ENCODE measurements at places on chromosomes 7 and 10.
A peak's percentile ranks its signal among the peaks of the same experiment; 100 is the strongest.

- no peak for DNase-seq
These were observed 35.8 kb downstream of the SLC26A4 start for GRCh38 chr7:107696330-107696946.

DNA sequence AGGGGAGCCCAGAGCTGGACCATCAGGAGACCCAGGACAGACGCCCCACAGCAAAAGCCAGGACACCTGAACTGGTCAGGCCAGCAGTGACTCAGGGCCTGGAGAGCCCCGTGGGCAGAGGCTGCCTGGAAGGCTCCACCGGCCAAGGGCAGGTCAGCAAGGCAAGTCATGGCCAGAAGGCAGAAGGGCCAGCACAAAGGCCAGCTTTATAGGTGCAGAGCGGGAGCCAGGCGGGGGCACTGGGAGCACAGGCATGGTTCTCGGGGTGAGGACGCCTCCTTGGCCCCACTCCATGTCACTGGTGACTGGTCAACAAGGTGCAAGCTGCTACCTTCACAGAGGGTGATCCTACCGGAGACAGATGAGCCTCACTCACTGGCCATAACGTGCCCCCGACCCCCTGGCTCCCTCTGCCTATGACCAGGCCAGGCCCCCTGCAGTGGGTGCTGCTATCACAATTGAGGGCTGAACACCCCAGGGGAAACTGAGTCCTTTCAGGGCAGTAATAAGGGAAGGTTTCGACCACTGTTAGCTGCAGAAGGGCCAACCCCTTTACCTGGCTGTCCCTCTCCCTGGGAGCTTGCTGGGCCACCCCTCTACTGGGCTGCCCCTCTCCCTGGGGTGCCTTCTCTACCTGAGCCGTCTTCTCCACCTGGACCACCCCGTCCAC is 317.4 kb downstream of the PTPRN2 start:
- DNase-seq: no peak

DNA sequence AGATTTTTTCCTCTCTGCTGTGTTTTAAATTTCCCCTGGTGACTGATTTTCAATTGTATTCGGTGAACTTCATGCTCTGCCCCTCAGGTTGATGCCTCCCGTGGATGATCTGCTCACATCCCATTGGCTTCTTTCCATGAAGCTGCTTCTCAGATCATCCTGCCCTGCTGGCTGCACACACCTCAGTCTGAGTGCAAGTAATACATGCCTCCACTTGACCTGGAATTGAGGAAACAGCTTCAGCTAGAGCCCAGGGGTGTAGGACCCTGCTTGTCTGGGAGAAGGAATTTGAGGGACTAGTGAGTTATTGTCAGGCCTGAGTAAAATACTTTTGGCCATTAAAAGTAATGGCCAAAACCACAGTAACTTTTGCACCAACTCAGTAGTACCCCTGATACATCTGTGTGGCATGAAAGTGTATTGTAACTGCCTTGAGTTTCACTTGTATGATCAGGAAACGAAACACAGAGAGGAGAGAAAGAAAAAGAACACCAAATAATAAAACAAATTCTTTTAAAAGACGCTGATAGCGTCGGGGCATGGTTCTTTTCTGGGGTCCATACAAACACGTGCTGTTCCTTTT is 49.4 kb downstream of the SPAM1 start:
- no peak for DNase-seq

DNA sequence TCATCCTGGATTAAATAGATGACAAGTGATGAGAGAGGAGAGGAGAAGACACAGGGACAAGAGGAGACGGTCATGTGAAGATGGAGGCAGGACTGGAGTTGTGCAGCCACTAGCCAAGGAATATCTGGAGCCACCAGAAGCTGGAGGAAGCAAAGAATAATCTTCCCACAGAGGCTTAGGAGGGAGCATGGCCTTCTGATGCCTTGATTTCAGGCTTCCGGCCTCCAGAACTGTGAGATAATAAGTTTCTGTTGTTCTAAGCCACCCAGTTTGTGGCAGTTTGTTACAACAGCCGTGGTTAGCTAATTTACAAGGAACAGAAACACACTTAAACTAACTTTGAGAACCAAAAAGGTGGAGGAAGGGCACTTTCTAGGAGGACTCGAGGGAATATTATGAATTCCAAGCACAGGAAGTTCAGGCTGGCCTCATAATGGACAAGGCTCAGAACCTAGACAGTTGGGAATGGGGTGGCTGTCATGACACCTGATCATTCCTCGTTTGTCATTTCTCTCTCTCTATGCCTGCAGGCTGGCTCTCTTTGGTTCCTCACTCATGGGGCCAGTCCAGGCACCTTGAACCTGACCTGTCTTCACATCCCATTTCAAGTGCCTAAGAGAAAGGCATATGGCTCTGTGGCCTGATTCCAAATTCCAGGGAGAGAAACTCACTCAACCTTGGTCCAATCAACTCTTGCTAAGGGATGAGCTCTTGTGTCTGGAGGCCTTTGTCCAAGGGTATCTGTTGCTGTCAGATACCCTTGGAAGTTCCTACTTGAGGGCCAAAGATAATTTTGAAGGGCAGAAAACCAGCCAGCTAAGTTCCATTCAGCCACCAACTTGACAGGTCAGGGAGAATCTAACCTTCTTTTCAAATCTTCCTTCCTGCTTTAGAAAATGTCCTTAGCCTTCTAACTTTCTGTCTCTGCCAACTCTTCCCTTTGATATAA is 33.5 kb upstream of the PDZD8 start:
- peak; percentile 88 for DNase-seq

DNA sequence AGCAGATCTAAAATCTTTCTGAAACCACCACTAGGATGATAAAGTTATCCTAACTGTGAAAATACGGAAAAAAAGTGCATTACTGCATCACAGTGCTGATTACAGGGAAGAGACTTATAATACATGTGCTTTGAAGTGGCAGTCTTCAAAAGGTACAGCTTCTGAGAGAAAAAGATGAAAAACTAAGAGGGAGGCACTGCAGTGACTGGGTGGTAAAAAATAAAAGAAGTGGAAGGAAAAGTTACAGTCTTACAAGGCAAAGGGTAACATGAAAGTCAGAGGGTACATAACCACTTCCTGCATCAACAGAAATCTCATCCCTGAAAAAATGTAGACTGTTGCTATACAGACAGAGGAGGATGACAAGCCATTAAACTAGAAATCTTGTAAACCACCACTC is 465.3 kb downstream of the ACTR3B start:
- DNase-seq: no peak

DNA sequence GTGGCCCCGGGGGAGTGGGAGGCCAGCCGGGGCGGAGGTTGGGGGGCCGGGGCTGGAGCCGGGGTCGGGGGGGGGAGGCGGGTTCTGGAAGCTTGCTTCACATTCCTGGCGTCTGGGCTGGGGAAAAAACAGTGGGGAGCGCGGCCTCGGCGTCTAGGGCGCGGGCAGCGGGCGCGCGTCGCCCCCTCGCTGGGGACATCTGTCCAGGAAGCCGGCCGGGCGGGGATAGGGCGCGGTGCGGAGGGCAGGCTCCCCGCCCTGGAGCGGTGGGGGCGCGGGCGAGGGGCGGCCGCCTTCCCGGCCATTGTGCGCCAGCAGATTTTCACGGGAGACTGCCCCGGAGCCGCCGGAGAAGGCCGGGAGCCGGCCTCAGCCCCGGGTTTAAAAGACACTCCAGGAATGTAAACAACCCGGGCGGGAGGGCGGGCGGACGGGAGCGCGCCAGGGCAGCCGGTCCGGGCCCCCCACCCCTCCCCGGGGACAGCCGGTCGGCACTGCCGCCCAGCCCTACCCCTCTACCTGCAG is 1.4 kb downstream of the ZMIZ1 start:
- no peak for DNase-seq

DNA sequence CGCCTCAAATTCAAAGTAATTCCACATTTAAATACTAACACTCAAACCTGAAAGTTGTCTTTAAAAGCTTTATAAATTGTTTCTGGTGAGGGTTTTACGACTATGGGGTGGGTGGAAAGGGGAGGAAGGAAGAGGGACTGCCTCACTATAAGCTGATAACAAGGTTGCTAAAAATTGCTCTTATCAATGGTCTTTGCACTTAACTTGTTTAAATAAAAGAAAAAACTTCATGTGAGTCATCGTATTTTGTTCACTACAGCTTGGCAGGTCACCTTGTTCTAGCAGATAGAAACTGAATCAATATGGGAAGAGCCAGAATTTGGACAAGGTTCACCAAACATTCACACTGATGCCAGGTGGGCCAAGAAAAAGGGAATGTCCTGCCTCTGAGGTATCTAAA is 129.2 kb downstream of the TES start:
- peak; percentile 29 for DNase-seq

DNA sequence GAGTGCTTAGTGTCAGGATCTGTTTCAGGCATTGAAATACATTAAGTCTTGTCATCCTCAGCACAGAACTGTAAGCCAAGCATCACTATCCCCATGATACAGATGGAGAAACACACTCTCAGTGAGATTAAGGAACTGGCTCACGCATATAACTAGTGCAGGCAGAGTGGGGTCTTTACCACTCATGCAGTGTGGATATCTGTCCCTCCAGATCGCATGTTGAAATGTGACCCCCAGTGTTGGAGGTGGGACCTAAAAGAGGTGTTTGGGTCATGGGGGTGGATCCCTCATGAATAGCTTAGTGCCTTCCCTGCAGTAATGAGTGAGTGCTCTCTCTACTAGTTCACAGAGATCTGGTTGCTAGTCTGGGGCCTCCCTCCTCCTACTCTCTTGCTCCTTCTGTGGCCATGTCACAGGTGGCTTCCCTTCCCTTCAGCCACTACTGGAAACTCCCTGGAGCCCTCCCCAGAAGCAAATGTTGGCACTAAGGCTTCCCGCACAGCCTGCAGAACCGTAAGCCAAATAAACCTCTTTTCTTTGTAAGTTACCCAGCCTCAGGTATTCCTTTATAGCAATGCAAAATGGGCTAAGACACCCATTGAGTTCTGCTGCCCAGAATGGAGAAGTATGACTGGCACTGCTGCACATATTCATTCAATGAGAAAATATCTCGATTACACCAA is 31.8 kb upstream of the MSMB start:
- peak; percentile 46 for DNase-seq

DNA sequence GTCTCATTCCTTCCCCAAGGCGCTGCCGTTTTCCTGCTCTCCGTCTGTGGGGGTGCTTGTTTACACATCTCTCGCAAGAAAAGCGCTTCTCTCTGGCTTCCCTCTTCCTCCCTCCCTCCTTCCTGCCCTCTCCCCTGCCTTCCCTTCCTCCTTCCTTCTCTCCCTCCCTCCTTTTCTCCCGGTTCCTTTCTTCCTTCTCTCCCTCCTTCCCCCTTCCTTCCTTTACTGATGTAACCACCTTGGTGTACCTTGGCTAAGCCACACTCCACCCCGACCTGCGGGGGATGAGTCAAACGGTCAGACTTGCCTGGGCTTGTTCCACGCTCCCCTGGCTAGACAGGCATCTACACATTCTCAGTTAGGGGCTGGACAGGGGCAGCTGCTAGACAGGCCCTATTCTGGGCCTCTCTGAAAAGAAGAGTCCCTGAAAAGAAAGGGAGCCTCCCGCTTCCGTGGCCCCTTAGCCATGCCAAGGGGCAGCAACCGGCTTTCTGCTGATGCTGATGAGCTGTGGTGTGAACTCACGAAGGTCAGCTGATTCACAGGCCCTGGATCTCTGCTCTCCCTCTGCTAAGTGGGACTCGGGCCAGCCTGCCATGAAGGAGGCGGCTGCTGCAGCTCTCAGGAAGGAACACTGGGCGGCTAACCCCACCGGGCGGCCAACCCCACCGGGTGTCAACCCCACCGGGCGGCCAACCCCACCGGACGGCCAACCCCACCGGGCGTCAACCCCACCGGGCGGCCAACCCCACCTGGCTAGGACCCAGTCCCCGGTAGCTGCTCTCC is 216.8 kb downstream of the TCERG1L start:
- no peak for DNase-seq

DNA sequence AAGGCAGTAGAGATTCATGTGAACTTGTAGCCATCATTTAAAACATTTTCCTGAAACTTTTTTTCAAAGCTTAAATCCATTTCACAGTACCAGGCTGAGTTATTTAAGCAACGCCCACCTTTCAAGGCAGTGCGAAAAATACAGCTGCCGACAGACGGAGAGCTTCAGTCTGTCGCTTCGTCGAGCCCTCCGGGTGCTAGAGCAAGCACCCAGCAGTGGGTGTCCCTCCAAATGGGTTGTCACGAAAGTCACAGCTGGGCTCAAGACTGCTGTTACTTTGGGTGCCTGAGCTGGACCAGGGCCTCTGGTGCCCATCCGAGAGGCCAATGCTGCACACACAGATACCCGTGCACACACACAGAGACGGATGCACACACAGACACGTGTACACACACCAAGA is 135.6 kb downstream of the TCERG1L start:
- no peak for DNase-seq

GRCh38 chr10:22615819-22616499 is 98.4 kb downstream of the PIP4K2A start:
- DNase-seq: peak; percentile 90

DNA sequence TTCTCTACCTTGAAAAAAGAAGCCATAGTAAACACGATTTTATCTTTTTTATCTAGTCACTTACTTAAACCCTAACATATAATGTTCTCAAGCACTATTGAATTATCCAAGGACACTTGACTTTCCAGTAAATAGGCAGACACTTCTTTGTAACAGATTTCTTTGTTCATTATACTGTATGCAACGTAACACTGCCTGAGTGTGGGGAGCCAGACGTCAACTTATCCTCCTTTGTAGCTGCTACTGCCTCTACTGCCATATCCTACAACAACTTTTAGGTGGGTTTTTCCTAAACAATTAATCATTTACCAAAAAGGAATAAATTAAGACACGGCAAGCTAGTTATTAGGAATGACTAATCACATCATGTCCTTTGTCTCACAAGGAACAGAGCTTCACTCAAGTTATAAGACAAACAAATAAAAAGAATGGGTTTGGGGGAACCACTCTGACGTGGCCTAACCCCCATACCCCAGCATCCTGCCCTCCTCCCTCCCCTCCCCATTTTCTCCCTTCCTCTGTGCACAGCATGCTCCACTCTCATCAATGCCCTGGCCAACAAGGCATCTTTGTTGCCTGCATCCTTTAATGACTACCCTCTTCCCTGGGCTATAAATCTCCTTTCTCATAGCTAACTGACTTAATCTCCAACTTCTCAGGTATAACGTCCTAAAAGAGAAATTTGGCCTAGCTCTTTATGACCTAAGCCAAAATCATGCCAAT is 43.3 kb downstream of the DOCK4 start:
- DNase-seq: no peak

GRCh38 chr10:132545659-132546367 is 8.2 kb downstream of the INPP5A start:
- no peak for DNase-seq

- DNase-seq: no peak
These were observed 14.8 kb upstream of the LAMB1 start for GRCh38 chr7:108017776-108018151.

- no peak for DNase-seq
These were observed 13.0 kb upstream of the CYREN start for GRCh38 chr7:135183478-135183877.

DNA sequence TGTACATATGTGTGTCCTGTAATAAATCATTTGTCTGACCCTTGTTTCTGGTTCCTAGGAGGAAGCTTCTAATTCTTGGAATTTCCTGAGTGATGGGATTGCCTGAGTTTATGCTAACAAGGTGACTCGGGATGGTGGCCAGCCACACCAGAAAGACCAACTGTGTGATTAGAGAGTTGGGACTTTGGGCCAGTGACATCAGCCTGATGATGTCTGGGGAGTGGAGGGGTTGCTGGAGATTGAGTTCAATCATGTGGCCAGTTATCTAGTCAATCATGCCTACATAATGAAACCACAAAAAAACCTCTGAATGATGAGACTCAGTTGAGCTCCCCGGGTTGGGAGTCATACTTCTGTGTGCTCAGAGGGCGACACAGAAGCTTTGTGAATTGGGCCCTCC is 23.5 kb upstream of the CARD11 start:
- DNase-seq: peak; percentile 54

All from OCI-M1 (cell line).